ENCODE measurements at places on chromosomes 3 and 15.

DNA sequence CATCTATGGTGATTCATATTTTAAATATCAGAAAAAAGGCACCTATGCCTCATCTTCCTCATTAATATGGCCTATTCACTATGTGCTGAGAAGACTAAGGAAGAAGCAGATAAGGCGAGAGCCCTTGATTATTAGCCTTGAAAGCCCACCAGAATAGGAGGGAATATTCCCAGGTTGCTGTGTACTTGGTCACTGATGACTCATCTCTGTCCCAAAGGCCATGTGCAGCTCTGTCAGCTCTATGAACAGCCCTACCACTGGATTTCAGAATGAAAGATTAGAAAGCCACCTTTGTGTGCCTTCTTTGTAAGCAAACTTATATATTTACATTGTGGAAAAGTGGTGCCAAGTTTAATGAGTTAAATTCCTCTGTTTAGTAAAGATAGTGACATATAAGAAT, 211.5 kb downstream of the NFKBIZ start:
- DNase-seq, result no peak

DNA sequence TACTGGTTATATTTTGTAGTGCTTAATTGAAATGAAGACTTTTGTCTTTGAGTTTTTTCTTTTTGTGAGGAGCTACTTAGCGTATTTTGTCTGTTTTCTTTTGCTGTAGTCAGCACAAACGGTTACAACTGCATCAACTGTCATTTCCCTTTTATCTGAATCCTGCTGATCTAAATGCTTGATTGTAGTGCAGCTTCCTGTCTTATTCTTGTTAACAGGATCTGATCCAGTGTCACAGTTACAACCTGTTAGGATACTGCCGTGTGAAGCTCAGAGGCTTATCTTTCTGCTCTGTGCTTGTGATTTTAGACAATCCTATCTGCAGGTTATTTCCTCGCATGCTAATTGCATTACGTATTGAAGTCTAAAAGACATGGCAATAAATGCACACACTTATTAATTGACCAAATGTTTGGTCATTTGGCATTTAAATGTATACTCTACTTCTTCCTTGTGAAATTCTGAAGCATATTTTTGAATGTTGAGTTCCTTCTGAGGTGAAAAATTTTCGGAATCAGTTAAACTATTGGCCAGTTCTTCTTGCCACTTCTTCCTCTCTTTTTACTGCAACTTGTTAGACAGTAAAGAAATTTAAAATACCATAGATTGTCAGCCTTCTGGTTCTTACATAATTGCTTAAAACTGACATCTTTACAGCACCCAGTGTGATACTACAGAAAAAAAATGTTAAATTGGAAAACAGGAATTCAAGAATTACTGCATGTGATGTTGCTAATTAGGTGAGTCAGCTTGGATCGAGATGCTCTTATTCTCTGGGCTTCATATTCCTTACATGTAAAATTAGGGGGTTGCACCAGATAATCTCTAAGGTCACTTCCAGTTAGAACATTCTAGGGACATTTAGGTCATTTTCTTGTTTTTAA, 168.2 kb downstream of the MBNL1 start:
- no peak for DNase-seq

- DNase-seq, result no peak
Measured at GRCh38 chr3:11288786-11289637, 16.8 kb downstream of the ATG7 start.

DNA sequence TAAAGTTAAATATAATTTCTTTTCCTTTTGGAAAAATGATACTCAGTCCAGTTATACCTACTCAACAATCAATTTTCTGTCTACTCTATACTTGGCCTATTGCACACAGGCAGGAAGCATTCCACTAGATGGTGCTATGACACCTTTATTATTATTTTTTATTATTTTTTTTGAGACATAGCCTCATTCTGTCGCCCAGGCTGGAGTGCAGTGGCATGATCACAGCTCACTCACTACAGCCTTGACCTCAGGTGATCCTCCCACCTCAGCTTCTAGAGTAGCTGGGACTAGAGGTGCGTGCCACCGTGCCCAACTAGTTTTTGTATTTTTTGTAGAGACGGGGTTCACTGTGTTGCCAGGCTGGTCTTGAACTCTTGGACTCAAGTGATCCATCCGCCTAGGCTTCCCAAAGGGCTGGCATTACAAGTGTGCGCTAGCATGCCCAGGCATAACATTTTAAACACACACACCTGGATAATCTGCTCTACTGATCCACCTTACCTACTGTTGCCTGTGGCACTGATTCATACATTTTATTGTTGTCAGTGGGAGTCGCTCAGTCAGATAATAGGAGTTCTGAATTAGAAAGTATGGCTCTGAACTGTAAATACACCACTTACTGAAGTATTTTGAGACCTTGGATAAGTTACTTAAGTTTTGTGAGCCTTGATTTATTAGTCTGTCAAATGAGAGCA, 56.2 kb downstream of the EIF3J start:
- DNase-seq, result no peak

GRCh38 chr3:24937780-24938179, 443.1 kb upstream of the THRB start:
- no peak for DNase-seq

GRCh38 chr3:169266351-169266750, 397.2 kb downstream of the MECOM start:
- no peak for DNase-seq

- peak; percentile 74 for DNase-seq
Measured at GRCh38 chr15:98421419-98422129, 226.8 kb upstream of the IGF1R start.

GRCh38 chr3:25033407-25034029, 394.5 kb upstream of the RARB start:
- peak; percentile 1 for DNase-seq

DNA sequence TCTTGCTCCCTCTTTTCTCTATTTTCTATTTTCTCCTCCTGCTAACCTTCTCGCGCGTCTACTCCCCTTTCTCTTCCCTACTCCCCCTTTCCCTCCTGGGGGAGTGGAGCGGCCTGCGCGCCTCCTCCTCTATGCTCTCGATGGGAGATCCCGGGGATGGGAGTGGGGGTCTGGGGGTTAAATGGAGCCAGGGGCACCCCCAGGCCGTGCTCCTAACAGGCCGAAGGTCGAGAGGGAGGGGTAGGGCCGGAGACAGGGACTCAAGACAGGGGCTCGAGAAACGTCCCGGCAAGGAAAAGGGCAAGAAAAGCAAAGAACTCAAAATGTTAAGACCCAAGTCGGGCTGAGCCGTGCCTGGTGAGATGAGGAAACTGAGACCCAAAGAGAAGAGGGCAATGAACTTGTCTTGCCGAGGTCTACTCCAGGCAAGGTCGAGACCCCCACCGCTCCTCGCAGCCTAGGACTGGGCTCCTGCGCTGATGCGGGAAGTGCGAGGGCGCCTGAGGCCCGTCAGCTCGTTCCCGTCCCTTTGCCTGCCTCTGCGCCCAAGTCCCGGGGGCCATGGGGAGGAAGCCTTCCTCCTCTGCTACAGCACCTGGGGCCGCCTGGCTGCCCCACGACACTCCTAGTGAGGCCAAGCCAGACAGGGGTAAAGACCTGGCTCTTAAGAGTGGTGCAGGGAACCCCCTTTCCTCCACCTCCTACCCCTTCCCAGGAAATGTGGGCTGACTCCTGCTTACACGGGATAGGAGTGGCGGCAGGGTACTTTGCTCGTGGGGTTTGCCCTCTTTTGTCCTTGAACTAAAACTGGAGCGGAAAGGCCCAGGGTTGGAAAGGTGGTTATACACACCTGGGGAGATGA, 770 bp upstream of the MEGF11 start:
- DNase-seq, result no peak

DNA sequence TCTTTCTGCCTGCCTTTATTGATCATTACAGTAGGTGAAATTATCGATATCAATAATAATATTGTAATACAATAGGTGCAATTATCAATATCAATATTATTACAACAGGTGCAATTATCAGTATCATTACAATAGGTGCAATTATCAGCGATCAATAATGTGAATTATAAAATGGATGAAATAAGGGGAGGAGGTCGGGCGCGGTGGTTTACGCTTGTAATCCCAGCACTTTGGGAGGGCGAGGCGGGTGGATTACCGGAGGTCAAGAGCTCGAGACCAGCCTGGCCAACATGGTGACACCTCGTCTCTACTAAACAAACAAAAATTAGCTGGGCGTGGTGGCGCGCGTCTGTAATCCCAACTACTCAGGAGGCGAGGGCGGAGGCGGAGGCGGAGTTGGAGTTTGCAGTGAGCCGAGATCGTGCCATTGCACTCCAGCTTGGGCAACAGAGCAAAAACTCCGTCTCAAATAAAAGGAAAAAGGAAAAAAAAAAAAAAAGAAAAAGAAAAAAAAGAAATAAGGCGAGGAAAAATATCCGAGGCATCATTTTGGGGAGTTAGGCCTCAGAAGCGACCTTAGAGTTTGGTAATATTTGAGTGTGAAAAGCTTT, 611 bp upstream of the BNIP2 start:
- no peak for DNase-seq

- DNase-seq, result no peak
Measured at GRCh38 chr15:37019479-37020433, 80.6 kb downstream of the MEIS2 start.

DNA sequence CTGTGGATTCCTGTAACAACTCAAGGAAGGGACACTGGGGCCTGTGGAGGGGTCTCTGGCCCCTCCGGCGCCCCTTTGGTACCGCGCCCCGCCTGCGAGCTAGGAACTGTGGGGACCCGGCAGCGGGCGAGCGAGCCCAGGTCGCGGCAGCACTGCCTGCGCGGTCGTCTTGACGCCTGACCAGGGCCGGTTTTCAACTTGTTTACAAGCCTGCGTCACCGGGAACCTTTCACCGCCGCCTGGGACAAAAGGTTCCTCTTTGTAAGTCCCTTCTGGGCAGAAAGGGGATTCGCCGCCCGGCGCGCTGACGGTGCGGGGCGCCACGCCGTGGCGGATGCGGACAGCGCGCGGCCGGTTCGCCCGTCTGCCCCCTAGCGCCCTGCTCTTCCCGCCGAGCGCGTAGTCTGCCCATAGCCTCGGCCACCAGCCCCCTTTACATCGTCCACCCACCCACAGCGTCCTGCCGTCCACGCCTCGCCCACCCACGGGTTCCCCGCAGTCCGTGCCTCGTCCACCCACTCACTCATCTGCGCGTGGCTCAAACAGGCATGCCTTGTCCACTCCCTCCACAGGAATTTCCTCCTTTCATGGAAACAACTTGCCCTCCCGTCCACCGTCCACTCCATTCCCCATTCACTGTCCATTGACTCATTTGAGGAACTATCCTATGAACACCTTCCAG, 5.5 kb upstream of the CFAP100 start:
- DNase-seq, result peak; percentile 64

- no peak for DNase-seq
Measured at GRCh38 chr3:193236599-193236998, 4.4 kb upstream of the PLAAT1 start.

DNA sequence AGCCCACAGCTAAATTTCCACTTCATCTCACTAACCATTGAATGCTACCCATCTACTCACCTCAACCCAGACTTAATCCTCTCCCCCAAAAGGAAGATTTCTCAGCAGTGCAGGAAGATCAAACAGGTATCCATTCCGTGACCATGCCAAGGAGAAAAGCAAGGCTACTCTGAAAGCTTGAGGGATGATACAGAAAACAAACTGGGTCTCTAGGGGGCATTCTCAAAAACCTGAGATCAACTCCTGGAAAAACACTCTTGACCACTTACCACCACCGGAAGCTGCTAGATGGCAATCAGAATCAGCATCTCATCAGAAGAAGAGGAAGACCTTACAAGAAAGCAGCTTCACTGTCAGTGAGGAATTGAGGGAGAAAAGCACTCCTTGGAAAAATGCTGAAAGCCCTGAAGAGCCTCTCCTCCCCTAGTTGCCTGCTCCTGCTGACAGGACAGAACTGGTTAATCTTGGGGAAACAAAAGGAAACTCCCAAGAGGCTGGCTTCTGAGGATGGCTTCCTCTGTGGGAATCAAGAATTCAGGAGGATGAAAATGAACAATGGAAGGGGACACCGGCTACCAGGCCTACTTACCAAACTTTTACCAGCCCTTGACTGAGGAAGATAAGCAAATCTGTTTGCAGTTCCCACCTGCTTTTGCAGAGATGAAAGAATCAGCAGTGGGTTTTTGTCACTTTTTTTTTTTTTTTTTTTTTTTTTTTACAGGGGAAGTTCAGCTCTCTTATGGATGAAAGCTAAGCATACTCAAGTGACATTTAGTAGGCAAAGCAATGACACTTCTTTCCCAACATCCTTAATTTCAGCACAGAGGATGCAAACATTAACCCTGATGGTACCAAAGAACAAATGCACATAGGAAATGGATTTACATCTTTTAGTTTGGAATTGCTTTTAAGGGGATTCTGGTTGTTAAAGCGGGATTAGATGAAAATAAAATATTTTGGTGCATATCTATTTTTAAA, at the start of gene ATP8B4:
Gene ATP8B4 (minus strand): TSS at position 171 of the 978 bp plus-strand sequence. CDS start 12,267 bp downstream, outside the sequence.
- no peak for DNase-seq

All from GM12892 (cell line).